ENCODE measurements at places on chromosomes 5 and 9.

- DNase-seq = no peak
These were observed 8.9 kb downstream of the SLC9A3 start for GRCh38 chr5:515273-515836.

DNA sequence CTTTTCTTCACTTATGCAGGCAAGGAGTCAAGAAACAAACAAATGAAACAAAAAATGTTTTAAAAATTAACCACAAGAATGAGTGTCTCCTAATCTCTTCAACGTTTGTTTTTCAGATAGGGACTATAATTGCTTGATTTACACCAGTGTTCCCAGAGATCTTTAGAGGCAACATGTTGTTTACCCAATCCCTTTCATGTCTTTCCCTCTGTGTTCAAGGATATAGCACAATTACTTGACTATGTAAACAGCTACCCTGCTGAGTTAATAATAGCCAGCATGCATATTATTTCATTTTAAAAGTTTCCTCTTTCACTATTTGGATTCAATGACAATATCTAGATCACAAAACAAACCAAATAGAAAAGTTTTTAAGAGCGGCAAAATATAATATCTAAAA is 25.1 kb upstream of the SHISAL2B start:
- no peak for DNase-seq

DNA sequence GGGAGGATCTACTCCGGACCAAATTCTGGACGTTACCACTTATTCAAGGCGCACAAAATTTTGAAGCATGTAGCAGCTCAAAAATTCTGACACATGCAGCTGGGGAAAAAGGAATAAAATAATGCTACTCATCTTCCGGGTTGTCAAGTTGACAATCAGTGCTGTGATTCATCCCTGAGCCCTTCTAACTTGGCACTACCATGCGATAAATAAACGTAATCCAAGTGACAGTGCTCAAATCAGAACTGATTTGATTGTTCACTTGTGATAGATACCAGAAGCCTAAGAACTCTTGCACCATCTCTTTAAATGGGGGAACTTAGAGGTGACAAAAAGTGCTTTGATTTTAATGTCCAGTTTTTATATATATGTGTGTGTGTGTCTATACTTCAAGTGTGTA is 230.2 kb upstream of the TLE4 start:
- no peak for DNase-seq

- peak; percentile 86 for DNase-seq
These were observed 2.3 kb upstream of the ZNF782 start for GRCh38 chr9:96856363-96857286.

DNA sequence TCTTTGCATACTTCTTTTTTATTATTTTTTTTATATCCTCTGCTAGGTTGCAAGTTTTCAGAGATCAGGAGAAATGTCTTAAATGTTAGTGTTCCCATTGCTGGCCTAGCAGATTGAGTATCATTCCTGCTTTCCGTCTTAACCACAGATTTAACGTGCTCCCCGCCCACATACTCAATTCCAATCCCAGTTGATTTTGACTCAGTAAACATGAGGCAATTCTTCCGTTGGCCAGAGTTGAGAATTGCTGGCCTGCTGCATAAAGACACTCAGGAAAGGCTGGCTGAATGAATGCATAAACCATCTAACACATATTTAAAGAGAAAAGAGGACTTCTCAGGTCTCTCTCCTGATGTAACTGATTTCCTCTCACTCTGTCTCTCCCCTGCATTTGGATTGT is 46.8 kb upstream of the PLPP6 start:
- no peak for DNase-seq

DNA sequence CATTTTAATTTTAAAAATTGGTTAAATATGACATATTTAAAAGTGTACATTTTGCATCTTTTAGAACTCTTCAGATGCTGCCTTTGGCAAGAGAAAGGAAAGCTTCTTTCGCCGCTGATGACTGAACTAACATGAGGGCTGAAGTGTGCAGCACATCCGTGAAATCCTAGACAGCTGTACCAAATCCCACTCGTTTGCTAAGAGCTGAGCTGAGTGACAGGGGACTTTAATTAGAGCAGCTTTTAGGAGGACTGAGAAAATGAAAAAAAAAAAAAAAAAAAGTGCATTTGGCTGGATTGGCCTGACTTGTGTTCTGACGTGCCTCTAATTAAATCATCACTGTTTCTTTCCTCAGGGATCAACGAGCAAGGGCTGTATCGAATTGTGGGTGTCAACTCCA is 271.3 kb downstream of the ARHGAP26 start:
- no peak for DNase-seq

DNA sequence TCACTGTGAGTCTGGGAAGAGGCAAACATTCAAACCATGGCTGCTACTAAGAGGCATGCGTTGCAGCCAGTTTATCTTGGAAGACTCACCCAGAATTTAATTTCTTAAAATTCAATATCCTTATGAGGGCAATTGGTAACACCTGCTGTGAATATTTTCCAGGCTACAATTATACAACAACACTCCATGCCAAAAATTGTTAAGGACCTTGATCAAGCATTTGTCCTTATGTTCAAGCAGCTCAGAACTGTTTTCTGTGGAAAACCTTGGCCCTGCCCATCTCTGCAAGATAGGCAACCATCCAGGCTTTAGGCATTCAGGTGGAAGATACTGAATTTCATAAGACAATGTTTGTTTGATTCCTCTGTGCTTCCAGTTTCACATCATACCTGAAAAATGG is 327.8 kb downstream of the FBXL7 start:
- DNase-seq = no peak

All from suppressor macrophage treated with lipopolysaccharide for 1 hour (primary cell).